ENCODE measurements at places on chromosomes 16 and 17.

DNA sequence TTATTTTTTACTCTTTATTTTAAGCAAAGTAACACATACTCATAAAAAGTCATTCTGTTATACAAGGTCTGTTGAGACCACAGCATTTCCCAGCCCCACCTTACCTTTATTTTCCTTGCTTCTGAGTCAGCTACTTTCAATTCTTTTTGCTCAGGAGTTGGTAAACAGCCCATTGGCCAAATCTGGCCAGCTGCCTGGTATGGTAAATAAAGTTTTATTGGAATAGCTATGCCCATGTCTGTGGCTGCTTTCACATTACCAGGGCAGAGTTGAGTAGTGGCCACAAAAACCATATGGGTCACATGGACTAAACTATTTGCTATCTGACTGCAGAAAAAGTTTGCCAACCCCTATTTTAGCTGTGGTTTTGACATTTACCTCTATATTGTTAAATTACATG, 3.4 kb upstream of the NSRP1 start:
- DNase-seq = peak; percentile 37

DNA sequence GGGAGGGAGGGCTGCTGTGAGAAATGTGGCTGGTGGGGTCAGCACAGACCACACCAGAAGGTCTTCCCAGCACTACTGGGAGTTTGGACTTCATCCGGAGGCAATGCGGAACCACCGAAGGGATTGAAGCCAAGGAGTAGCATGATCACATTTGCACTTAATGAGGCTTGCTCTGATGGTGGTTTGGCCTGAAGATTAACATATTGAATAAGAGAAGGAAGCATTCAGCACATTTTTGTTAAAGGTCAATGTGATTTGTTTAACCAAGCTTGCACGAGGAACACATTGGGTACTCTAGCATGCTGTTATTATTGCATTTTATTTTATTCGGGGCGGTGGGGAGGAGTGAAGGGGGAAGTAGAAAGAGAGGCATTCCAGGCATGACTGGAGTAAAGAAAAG, 378.6 kb downstream of the UTP18 start:
- no peak for DNase-seq

GRCh38 chr17:7955414-7956227, 23.6 kb downstream of the CNTROB start:
- no peak for DNase-seq

GRCh38 chr16:1347286-1347855, 4.3 kb downstream of the TSR3 start:
- DNase-seq = no peak

GRCh38 chr17:60127068-60128064, 22.4 kb upstream of the CA4 start:
- DNase-seq = no peak

DNA sequence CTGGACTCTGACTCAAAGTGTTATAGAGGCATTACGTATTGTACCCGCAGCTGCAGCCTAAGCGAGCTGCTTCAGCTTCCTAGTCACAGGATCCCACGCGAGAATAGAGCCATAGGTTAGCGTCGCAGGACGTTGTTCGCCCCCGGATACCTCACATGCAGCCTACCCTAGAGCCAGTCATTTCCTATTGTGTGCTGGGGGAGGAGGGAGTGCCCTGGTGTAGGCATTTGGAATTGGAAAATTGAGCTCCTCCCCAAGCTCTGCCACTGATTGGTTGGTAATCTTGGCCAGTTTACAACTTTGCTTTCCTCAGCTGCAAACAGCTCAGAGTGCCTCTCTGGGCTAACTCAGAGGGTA, 530 bp downstream of the NAA60 start:
- peak; percentile 77 for DNase-seq

- DNase-seq = no peak
Measured at GRCh38 chr17:75588596-75589011, 1.0 kb downstream of the MYO15B start.

Data from NCI-H226 (cell line).